GM19239 (cell line): ENCODE measurements at places on chromosomes 2 and 18.
A peak's percentile ranks its signal among the peaks of the same experiment; 100 is the strongest.

DNA sequence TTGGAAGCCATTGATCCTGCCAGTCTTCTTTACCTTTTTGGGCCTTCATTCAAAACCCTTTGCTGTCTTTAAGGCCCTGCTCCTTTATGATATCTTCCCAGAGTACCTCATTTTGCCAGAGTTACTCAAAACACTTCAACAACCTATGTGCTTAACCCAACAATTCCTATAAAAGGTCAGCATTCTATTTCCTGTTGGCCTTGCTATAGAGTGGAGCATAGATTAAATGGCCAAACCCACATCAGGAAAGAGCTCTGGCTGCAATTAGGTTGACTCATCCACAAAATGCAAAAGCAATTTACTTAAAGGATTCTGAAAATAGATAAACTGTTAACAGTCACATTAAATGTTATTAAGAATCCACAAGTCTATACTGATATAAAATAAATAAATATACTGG is 21.2 kb downstream of the MRPL33 start:
- no peak for DNase-seq

- DNase-seq = no peak
Measured at GRCh38 chr2:43102366-43103092, 123.9 kb downstream of the ZFP36L2 start.

DNA sequence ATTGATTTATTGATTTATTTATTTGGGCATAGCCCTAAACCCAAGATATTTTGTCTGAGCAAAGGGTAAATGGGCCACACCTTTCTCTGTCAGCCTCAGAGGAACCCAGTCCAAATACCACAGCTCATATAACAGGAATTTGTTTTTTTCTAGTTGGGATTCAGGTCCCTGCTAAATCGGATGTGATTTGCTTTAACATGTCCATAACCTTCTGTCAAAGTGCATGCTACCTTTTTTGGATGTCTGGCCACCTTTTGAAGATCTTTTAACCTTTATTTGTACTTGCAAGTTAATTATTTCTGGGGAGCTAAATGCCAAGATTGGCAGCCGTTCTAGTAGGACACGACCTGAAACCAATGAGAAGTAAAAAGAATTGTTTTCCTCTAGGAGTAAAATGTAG is 303.2 kb upstream of the UBE2E3 start:
- DNase-seq = no peak

- DNase-seq = no peak
Measured at GRCh38 chr2:236158969-236159777, 9.0 kb downstream of the GBX2 start.

GRCh38 chr2:283996-284794 is 3.7 kb downstream of the ALKAL2 start:
- DNase-seq = no peak

DNA sequence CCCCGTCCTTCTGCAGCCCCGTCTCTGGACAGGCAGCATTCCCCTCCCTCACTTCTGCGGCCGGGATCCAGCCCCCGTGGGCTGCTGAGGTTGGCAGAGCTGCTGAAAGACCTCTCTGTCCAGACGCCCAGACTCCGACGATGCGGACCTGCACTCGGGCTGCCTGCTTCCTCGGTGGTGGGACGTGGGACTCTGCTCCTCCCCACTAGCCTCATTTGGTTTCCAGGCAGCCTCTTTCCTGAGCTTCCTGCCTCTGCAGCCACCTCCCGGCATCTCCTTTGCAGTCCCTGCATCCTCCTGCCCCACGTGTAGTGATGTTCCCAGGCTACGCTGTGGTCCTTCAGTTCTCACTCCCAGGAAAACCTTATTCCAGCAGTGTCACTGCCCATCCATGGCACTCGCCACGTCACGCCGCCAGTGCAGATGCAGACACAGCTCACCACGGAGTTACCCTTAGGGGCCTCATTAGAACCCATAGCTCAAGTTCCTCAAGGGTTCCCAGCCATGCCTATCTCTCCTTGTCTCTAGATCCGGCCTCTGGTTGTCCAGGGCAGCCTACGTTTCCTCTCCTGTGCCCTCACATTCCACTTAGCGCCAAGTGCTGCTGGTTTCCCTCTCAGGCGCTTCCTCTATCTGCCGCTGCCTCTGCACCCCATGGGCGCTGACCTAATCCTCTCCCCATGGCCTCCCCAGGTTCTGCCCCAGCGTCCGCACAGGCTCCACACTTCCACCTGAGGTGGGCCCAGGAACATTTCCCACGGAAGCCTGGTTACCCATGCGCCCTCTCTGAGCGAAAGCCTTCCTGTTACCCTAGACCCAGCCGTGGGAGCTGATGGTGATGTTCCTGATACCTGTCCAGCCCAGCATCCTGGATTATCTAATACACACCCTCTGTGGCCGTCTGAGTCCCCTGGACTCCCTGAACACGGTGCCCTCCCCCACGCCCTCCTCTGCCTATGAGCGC is 318.3 kb upstream of the MYT1L start:
- no peak for DNase-seq

DNA sequence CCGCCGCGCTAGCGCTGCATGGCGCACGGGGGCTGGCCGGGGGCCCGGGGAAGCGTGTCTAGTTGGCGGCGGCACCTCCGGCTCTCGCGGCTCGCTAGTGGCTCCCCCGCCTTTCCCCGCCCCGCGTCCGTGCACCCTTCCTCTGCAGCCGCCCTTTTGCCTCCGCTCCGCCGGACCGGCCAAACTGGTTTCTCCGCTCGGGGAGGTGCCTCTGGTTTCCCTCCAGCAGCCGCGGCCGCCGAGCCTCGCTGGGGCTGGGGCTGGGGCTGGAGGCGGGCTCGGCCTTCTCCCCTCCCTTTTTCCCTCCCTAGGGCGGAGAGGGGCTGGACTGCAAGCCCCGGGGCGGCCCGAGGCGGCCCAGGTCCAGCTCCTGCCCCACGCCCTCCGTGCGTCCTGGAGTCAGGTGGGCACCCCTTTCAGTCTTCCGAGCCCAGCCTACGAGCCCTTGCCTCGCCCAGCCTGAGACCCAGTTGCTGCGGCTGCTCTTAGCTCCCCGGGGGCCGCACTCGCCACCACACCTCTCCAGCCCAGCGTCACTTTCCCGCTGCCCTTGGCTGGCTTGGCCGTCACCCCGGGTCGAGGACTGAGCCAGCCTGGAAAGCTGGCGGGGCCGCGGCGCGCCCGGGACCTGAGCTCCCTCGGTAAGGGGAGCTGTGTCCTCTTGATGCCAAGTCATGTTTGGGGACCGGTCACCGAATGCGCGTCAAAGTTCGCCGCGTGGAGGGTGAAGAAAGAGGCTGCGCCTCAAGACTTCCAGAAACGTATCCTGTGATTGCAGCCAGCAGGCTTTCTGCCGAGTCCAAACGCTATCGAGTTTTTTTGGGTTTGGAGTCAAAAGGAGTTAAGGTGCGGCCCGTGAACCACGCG is at the start of gene ATP8B1:
Gene ATP8B1 (minus strand): TSS at position 213 of the 867 bp plus-strand sequence. CDS start 71,508 bp downstream, outside the sequence.
- peak; percentile 54 for DNase-seq

DNA sequence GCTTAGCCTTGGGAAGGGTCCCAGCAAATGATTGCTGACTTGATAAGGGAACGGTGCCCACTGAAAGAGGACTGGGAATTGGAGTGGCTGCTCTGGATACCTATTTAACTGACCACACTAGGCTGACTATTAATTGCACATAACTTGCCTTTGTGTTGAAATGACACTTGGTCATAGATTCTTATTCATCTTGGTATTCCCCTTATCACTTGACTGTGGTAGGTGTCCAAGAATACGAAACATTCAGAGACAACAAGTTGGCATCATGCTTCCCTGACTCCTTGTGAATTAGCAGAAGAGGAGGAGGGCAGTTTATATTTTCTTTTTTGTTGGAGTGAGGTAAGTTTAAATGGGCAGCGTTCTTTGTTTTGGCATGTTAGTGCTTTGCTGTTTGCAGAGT is 13.4 kb downstream of the FMNL2 start:
- no peak for DNase-seq

DNA sequence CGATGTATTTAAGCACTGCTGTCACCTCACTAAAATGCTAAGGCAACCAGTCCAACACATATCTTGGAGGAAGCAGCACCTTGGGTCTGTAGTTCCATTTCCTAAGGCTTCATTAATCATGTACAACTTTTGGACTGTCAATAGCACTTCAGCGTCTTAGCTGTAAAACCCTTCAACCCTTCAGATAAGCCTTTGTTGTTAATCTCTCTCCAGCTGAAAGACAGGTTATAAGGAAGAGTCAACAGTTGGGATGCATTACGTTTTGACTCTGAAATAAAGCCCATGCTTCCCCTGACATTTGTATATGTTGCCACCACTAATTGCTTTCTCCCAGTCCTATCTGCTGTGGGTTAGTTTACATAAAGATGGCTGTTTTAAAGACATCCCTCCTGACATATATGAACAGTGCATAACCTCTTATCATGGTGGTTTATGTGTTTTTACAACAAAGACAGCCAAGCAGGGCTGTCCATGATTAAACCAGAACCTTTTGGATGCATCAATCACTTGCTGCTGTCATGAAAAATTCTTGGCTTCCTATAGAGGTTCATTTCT is 81.5 kb downstream of the EPHA4 start:
- no peak for DNase-seq

GRCh38 chr2:214830794-214831346 is 21.4 kb upstream of the BARD1 start:
- DNase-seq = no peak

- DNase-seq = no peak
Measured at GRCh38 chr18:31513189-31513935, 15.4 kb downstream of the DSG2 start.

GRCh38 chr2:60357996-60358395 is 195.5 kb downstream of the BCL11A start:
- DNase-seq = no peak

DNA sequence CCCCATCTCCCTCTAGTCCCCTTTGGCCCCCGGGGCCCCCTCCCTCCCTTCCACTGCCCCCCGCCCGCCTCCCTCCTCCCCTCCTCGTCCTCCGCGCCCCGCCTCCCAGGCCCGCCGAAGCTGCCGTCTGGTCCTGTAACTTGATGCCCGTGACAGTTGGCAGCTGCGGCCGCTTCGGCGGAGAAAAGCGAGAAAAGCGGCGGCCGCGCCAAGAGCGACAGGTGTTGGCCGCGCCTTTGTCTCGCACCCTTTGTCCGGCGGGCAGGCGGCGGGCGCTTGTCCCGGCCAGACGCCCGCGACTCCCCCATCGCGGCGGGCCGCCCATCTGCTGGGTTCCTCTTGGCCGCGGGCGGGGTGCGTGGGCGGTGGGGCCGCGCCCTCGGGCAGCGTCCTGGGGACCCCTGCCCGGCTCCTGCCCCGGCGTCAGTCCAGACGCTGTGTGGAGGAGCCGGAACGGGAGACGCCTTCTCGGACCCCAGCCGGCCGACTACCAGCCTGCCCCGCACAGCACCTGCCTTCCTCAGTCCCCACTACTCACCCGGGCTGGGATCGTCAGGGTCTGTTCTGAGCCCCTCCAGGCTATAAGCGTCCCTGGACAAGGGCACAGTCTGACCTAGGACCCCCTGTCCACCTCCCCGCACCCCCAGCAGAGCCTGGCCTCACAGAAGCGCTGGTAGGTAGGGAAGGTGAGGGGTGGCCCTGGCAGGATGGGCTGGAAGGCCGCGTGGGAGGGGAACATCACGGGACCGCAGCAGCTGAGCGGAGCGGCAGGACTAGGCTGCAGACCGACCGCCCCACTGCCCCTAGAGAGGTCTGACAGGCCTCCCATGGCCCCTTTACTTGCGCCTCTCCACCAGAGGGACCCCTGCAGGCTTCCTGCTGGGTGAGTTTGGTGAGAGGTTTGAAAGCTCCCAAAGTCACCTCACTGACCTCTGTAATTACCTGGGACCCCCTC is 1.2 kb upstream of the HES6 start:
- DNase-seq = peak; percentile 59

DNA sequence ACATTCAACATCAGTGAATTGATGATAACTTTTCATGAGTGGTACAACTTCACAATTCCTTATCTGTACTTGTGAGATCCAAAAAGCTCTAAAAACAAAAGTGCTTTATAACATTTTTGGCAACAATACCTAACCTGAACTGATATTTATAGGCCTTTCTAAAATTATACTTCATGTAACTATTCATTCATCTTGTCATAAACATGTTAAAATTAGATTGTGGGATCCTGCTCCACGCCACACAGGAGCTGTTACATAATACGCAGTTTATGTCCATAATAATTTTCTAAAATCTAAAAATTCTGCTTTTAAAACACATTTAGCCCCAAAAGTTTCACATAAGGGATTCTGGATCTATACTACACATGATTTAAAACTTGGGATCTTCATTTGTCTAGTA is 908.5 kb upstream of the CHAC2 start:
- DNase-seq = no peak

- no peak for DNase-seq
Measured at GRCh38 chr2:69755862-69756467, 14.0 kb downstream of the ANXA4 start.

DNA sequence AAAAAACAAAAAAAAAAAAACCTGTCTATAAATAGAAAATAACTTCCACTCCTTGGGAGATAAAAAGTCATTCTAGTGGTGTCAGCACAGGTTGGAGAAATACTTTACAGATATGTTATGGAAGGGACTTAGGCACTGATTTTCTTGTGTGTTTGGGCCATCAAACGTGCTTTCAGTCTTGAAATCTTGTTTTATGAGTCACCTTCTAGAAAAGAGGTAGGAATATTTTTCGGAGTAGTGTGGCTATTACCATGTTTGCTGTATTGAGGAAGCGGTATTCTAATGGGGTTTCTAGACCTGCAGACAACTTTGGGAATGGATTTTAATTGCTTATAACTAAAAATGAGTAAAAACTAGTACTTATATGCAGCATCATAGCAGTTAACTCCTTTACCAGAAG is 12.0 kb downstream of the HNMT start:
- DNase-seq = no peak

DNA sequence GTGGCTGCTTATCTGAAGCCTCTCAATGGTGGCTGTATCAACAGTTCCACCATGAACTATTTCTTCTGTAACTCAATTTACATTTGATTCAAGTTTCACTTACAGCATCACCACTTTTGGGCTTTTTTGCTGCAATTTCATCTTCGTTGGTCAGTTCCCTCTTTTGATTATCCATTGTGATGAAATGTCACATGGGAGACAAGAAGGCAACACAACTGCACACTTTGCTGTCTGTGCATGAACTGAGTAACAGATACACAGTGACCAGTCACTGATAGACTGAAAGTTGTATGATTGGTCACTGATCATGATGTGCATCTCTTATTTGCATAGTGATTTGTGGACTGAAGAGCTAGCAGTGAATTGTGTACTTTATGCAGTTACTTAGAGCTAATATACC is 130.7 kb upstream of the RNF152 start:
- DNase-seq = no peak
